Motor neuron (in vitro differentiated cells): ENCODE measurements at places on chromosomes 2 and 18. TPM values are rescaled to one million over a fixed set of nuclear protein-coding genes. Genes with fewer than 3 reads are reported as not detected.

Gene CTLA4
- total RNA-seq, result 0.23 and 0.28 TPM in 2 replicates

Gene CENPA
- 18.9 and 19.1 TPM in 2 replicates for total RNA-seq

Gene LOXHD1
- total RNA-seq, result 0.43 and 0.58 TPM in 2 replicates

Gene MOGAT1
- total RNA-seq, result not detected in 2 replicates

Gene DYNAP
- not detected in 2 replicates for total RNA-seq

Gene KCNG2
- total RNA-seq, result 0.20 TPM in 1 of 2 replicates, not detected in the other

Gene CYS1
- total RNA-seq, result 0.23 and 0.50 TPM in 2 replicates

Gene RBKS
- 2.4 and 5.2 TPM in 2 replicates for total RNA-seq

Gene ZSWIM2
- 0.58 TPM in 1 of 2 replicates, not detected in the other for total RNA-seq

Gene CROCC2
- 1.9 and 3.4 TPM in 2 replicates for total RNA-seq

Gene HMSD
- total RNA-seq, result 1.2 and 2.2 TPM in 2 replicates

Gene CAPN14
- 0.35 TPM in 1 of 2 replicates, not detected in the other for total RNA-seq

Gene HOXD9
- 2.9 and 4.5 TPM in 2 replicates for total RNA-seq

Gene DYSF
- 0.33 and 0.78 TPM in 2 replicates for total RNA-seq

Gene BMP10
- total RNA-seq, result 0.17 and 0.23 TPM in 2 replicates

Gene ANKRD44
- 15.3 and 20.5 TPM in 2 replicates for total RNA-seq

Gene CYTIP
- not detected in 2 replicates for total RNA-seq

Gene MSH2
- total RNA-seq, result 34.5 and 35.5 TPM in 2 replicates

Gene NAT8
- total RNA-seq, result 0.43 TPM in 1 of 2 replicates, not detected in the other

Gene PER2
- 5.9 and 6.1 TPM in 2 replicates for total RNA-seq

Gene SLC1A4
- 25.3 and 28.7 TPM in 2 replicates for total RNA-seq

Gene GPR39
- total RNA-seq, result 1.3 and 1.9 TPM in 2 replicates

Gene APOB
- total RNA-seq, result 0.14 and 0.15 TPM in 2 replicates

Gene AQP12B
- total RNA-seq, result 0.05 and 0.13 TPM in 2 replicates

Gene RND3
- total RNA-seq, result 203 and 204 TPM in 2 replicates

Gene ALS2
- total RNA-seq, result 21.4 and 24.1 TPM in 2 replicates

Gene NYAP2
- total RNA-seq, result 0.83 and 1.1 TPM in 2 replicates

Gene GPN1
- 43.8 and 45.2 TPM in 2 replicates for total RNA-seq

Gene G6PC2
- 0.24 and 0.34 TPM in 2 replicates for total RNA-seq

Gene SCN7A
- total RNA-seq, result 0.15 and 0.42 TPM in 2 replicates

Gene QPCT
- total RNA-seq, result 1.7 and 2.2 TPM in 2 replicates

Gene ITGA6
- total RNA-seq, result 28.3 and 31.7 TPM in 2 replicates

Gene GATA6
- total RNA-seq, result 0.05 and 0.06 TPM in 2 replicates

Gene HOXD1
- total RNA-seq, result 2.7 TPM in 2 replicates

Gene CNDP1
- 0.23 and 0.36 TPM in 2 replicates for total RNA-seq

Gene EVA1A
- total RNA-seq, result 3.7 and 5.4 TPM in 2 replicates

Gene GREB1L
- total RNA-seq, result 7.1 and 11.6 TPM in 2 replicates

Gene CHAC2
- total RNA-seq, result 1.8 and 1.9 TPM in 2 replicates

Gene VIT
- 0.09 TPM in 1 of 2 replicates, not detected in the other for total RNA-seq

Gene SESTD1
- 19.6 and 21.0 TPM in 2 replicates for total RNA-seq

Gene PLEKHH2
- 3.3 TPM in 2 replicates for total RNA-seq

Gene TCF7L1
- 1.4 and 2.5 TPM in 2 replicates for total RNA-seq

Gene CHN1
- total RNA-seq, result 106 and 109 TPM in 2 replicates

Gene ZAP70
- total RNA-seq, result 1.2 and 1.9 TPM in 2 replicates

Gene MEIS1
- 182 and 193 TPM in 2 replicates for total RNA-seq

Gene REG3A
- 0.31 TPM in 1 of 2 replicates, not detected in the other for total RNA-seq

Gene NDC80
- 1.7 and 4.2 TPM in 2 replicates for total RNA-seq
